CD4-positive, alpha-beta T cell treated with Interleukin-4 for 4 hours (primary cell): ENCODE measurements at places on chromosomes 13 and 19.

DNA sequence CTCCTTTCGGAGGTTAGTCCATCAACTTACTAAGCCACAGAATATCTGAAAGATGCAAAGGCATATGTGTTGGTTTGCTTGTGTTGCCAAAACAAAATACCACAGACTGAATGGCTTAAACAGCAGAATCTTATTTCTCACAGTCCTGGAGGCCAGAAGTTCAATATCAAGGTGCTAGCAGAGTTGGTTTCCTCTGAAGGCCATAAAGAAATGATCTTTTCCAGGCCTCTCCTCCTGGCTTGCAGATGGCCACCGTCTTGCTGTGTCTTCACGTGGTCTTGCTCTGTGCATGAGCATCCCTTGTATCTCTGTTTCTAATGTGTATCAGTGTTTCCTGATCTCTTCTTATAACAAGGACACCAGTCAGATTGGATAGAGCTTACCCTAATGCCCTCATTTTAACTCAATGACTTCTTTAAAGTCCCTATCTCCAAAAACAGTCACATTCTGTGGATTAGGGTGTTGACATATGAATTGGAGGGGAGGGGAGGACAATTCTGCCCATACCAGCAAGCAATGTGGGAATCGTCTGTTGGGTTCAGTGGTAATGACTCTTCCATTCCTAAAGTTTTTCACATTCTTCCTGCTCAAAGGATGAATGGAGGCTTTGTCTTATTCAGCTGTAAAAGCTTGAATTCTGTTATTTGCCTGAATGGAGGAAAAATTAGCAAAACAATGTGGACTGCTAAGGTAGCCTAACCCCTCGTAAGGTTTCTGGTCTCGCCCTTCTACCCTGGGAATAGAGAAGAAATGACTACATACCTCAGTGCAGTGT is 715.7 kb downstream of the DIAPH3 start:
- no peak for DNase-seq

DNA sequence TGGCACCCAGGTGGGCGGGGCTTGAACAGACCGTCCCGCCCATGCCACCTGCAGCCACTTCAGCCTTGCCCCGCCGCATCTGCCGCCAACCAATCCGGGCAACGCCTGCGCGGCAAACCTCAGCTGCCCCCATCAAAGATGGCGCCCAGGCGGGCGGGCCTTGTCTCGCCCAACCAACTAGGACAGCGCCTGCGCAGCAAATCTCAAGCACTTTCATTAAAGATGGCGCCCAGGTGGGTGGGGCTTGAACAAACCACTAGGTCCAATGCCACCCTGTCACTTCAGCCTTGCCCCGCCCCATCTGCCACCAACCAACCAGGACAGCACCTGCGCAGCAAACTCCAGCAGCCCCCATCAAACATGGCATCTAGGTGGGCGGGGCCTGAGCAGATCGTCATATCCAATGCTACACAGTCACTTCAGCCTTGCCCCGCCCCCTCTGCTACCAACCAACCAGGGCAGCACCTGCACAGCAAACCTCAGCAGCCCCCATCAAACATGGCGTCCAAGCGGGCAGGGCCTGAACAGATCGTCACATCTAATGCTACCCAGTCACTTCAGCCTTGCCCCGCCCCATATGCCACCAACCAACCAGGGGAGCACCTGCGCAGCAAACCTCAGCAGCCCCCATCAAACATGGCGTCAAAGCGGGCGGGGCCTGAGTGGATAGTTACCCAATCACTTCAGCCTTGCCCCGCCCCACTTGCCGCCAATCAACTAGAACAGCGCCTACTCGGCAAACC is 1.4 kb downstream of the PEG3 start:
- peak; percentile 8 for DNase-seq

DNA sequence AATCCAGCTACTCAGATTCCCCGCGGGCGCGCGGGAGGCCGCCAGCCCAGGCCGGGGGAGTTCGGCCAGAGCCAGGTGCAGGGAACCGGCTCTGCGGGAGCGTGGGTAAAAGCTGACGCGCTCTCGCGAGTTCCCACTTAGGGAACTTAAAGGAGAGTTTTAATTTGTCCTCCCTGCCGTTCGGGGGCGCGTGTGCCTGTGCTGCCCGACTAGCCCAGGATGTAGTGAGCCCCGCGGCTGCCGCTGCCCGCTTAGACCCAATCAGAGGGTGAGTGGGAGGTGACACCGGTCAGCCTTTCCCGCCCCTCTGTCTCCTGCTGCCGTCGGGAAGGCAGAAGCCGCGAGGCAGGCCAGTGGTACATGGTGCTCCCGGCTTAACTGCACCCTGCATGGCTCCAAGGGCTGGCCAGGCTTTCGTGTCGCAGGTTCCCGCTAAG is 36.0 kb upstream of the NEK3 start:
- peak; percentile 73 for DNase-seq

DNA sequence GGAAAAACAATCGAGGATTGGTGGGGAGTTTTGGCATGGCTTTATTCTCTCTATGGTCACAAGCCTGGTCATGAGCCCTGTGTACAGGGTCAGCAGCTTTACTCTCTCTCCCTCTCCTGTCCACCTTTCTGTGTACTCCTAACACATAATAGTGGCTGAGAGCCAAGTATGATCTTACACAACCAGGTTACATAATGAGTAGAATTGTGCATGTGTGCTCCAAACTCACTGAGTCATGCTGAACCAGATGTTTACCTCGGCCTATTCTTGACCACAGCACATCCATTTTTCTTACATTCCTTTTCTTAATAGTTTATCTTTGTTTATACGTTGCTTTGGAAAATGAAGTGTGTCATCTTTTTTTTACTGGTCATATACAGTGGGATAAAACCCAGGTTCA is 53.1 kb downstream of the ZNF254 start:
- no peak for DNase-seq
